Right renal cortex interstitium (tissue), 3 donors: ENCODE measurements at places on chromosomes 12 and 14. TPM values are rescaled to one million over a fixed set of nuclear protein-coding genes. Genes with fewer than 3 reads are reported as not detected.

DNA sequence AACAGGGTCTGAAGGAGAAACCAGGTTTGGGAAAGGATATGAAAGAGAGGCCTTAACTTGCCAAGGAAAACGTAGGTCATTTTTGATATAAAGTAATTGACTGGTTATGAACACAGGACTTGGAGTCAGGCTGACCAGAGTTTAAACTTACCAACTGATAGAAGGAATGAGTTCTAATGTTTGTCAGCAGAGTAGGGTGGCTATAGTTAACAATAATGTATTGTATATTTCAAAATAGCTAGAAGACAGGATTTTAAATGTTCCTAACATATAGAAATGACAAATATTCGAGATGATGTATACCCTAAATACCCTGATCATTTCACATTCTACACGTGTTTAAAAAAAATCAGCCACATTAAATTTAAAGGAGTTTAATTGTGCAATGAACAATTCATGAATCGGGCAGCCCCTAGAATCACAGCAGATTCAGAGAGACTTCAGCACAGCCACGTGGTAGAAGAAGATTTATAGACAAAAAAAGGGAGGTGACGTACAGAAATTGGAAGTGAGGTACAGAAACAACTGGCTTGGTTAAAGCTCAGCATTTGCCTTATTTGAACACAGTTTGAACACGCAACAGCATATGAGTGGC, 52.5 kb upstream of the PLEKHG7 start:
- DNase-seq: no peak

DNA sequence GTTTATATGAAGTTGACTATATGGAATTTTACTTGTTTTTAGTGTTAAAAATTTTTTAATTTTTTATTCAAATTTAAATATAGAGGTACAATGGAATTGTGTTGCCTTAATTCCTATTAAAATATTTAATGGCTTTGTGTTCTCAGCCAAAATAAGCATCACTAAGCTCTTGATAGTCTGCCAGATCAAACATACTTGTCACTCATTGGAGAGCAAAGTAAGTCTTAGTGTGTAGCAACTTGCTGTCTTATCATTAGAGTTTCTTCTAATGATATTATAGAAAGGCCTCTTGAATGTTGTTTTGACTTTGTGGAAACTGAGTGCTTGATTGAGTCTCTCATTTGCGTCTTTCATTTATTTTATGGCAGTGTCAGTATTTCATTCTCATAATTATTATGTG, 10.7 kb downstream of the SFSWAP start:
- DNase-seq: no peak

KTN1 gene
- 242 TPM for polyA plus RNA-seq

DENND5B gene
- polyA plus RNA-seq: 26.9 TPM

LRRK2 gene
- polyA plus RNA-seq: 38.1 TPM

OR4E1 gene
- polyA plus RNA-seq: 0.08 TPM

DNA sequence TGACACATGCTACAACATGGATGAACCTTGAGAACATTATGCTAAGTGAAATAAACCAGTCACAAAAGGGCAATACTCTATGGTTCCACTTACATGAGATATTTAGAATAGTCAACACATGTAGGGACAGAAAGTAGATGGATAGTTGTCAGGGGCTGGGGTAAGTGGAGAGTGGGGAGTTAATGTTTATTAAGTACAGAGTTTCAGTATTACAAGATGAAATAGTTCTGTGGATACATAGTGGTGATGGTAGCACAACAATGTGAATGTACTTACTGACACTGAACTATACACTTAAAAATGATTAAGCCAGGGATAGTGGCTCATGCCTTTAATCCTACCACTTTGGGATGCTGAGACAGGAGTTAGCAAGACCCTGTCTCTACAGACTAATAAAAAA, 8.7 kb downstream of the NUP107 start:
- DNase-seq: no peak

DNA sequence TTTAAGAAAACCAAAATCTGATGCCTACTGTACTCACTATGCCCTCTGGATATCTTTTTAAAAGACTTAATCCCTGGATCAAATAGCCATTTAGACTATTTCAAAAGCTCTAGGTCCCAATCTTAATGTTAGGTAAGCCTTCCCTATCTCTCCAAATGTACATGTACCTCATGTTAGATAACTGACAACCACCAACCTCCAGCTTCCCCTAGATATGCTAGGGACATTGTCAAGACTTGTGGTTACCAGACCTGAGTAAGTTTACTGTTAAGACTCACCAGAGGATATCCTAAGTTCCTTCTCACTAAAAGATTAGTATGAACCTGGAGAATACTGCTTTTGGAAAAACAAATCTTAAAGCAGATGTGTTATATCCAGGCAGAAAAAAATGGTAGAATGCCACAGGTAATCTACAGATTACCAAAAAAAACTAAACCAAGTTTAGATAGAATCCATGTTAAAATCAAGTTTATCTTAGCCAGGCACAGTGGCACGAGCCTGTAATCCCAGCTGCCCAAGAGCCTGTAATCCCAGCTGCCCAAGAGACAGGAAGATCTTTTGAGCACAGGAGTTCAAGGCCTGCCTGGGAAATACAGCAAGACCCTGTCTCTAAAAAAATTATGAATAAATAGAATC, 9.7 kb downstream of the NAP1L1 start:
- DNase-seq: no peak

SELPLG gene
- 1.6 TPM for polyA plus RNA-seq

AQP5 gene
- polyA plus RNA-seq: 1.1 TPM

GRCh38 chr14:77585385-77585784, 31.1 kb downstream of the SPTLC2 start:
- DNase-seq: no peak

HOXC12 gene
- not detected for polyA plus RNA-seq

GRCh38 chr12:14774906-14775635, 28.2 kb downstream of the WBP11 start:
- peak; percentile 47 for DNase-seq

DNA sequence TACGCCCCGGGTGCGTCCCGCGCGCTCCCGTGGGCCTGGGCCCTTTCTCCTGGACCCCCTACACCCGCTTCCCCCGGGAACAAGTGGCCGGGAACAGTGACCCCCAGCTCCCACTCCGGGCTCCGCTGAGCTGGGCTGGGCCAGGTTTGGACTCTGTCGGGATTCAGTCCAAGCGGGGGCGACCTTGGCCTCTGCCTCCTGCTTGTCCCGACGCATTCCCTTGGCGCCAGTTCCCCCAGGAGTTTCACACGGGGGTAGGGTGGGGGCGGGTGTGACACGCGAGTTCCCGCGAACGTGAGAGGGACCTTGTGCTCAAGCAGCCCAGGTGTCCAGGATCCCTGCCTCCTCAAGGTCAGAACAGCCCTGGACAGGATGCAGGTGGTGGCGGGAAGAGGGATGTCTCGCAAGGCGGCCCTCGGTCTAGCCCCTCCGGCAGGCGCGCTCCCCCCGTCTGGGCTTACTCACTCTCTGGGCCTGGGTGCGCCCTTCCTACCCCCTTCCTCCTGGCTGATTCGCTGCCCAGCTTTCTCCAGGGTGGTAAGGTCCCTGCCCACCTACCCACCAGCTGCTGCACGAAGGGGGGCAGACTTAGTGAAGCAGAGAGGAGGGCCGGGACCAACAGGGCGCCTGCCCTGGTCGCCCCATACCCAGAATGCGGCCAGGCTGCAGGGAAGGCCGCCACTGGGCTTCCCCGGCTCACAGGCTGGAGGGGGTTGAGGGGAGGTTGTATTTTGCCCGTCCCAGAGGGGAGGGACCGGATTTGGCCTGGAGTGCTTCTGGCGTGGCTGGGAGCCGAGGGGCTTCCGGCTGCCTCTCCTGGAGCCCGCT, 862 bp downstream of the CRIP2 start:
- no peak for DNase-seq

KCNA5 gene
- polyA plus RNA-seq: 1.8 TPM

GRCh38 chr12:105040476-105040875, 43.8 kb downstream of the ALDH1L2 start:
- no peak for DNase-seq
